RPMI8226 (cell line): ENCODE measurements at places on chromosomes 16 and 17.

- no peak for DNase-seq
Measured at GRCh38 chr16:84531671-84532111, 27.2 kb upstream of the MEAK7 start.

- peak; percentile 89 for DNase-seq
Measured at GRCh38 chr17:82449131-82449882, 1.2 kb downstream of the CYBC1 start.

DNA sequence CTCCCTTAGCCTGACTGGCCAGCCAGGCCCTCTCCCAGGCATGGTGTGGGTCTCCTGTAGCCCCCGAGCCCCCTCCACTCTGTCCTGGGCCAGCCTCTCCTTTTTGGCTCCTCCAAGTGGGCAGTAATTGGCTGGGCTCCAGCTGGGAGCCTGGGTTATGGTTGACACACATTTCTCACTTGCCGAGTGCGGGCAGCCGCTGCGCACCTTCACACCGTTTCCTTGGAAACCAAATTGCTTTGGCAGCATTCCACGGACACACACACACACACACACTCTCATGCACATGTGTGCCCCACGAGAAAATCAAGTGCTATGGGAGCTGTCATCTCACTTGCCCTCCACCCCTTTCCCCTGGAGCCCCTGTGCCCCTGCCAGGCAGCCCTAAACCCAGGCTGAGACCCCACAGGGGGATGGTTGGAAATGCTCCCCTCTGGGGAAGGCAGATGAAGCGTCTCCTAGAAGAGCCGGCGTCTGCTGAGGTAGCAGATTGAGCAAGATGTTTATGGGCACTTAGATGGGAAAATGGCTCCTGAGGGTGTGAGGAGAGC is 402.7 kb upstream of the TNRC6C start:
- peak; percentile 92 for DNase-seq

GRCh38 chr16:84606081-84606875 is 11.6 kb downstream of the COTL1 start:
- DNase-seq: no peak

DNA sequence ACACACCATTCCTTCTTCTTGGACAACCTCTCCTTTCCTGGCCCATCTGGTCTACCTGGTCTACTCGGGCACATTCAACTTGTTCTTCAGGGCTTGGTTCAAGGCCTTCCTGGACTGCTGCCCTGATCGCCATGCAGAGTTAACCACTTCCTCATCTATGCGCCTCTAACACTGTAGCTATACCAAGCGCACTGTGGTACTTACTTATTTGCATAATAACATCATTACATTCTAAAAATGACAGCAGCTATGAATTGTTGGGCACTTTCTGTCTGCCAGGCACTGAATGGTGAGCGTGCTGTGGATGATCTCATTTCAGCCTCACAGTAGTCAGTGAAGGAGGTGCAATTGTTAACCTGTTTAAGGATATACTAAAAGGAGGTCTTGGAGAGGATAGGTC is 66.9 kb upstream of the SDK2 start:
- DNase-seq: peak; percentile 21

DNA sequence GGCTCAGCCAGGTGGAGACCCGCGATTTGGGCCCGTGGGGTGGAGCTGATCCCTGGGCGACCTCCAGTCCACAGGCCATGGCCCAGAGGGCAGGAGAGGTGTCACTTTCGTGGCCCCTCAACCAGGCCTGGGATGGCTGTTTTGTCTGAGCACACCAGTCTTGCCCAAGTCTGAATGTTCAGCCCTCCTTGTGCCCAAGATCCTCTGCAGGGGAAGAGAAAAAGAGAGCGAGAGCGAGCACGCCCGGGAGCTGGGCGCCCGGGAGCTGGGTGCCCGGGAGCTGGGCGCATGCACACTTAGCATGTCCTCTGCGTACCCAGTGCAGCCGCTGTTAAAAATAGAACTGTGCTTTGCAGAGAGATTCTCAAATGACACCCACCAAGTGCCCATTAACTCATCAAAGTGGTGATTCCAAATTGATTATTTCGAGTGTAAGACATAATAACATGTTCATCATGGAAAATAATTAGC is 403.3 kb upstream of the TNRC6C start:
- no peak for DNase-seq

DNA sequence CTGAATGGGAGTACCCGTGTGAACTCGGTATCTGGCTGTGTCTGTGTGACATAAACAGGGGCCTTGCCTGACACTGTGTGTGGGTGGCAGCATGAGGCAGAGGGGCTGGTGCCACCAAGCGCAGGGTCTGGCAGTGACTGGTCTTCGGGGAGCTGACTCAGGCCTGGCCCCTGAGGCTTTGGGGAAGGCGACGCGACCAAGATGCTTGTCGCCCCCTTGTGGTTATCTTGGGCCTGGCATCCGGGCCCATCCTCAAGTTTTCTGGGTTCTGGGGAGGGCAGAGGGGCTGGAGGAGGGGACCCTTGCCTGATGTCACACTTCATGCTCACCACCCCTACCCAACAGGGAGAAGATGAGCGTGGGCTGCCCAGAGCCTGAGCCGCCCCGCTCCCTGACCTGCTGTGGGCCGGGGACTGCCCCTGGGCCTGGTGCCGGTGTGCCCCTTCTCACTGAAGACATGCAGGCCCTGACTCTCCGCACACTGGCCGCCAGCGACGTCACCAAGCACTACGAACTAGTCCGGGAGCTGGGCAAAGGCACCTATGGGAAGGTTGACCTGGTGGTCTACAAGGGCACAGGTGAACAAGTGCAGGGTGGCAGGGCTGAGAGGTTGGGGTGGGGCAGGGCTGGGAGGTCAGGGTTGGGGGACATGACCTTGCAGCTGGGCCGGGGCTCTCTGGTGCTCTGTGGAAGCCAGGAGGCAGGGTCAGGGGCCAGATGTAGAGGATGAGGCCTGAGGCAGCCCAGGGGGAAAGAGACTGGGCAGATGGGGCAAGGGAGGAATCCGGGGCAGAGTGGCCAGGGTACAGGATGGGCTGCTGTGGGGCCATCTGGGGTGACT is 24.9 kb downstream of the SBK1 start:
- DNase-seq: peak; percentile 74
